ENCODE measurements at places on chromosomes 3 and 15.

GRCh38 chr3:144743225-144743668 is 771.6 kb downstream of the DIPK2A start:
- DNase-seq = no peak

- no peak for DNase-seq
Measured at GRCh38 chr3:174202116-174202515, 657.0 kb upstream of the NAALADL2 start.

DNA sequence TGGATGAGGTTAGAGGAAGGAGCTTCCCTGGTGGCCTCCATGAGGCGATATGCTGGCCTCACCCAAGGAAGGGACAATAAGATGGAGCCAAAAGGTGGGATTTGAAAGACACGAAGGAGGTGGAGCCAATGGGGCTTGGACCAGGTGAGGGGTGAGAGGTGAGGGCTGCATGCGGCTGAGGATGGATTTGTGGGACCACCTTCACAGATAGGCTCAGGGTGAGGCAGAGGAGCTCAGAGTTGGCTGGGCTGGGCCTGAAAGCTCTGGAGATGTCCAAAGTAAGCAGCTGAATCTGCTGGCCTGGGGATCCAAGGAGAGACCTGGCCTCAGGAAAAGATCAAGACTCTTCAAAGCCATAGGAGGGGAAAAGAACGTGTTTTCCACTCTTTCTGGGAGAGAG is 49.8 kb downstream of the EXOG start:
- no peak for DNase-seq

- peak; percentile 90 for DNase-seq
Measured at GRCh38 chr3:122942937-122943827, 84.4 kb downstream of the SEMA5B start.

GRCh38 chr3:182214416-182214815 is 502.7 kb downstream of the SOX2 start:
- no peak for DNase-seq

GRCh38 chr3:154979331-154979730 is 100.8 kb upstream of the MME start:
- DNase-seq = no peak
